Vagina (tissue), 2 donors: ENCODE measurements at places on chromosomes 13 and 19.

DNA sequence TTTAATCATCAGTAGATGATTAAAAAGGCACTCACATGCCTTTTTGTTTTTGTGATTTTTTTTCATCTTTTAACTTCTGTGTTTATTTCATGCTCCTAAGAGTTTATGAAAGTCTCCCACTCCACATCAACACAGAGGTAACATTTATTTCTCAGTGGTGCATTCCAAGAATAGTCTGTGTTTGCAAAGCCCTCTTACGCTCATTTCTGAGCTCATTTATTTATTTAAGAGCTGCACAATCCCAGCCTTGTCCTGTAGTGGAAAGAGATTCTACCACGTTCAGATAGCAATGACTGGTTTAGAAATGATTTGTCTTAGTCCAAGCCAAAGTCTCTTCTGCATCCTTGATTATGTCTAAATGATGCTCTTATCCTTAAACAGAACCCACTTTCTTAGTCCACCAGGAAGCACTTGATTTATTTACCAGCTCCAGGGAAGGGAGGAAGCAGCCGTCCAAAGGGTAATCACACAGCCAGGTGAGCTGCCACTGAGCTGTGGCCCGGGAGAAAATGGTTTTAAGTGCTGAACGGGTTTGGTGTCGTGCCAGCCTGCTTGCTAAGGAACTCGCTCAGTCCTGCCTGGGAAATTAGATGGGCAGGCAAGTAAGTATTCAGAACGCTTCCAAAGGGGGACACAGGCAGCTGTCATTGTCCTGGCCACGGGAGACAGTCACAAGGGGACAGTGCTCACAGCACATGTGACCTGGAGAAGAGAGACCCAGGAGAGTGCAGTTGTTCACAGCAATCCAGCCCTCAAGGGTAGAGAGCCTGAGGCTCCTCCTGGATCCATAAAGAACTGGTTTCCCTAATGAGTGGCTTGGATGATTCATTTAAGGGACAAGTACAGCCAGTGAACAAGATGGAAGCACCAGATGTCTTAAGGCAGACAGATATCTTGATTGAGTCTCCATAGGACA lies 131.8 kb upstream of the WASF3 start:
- DNase-seq: no peak

GRCh38 chr13:106088085-106088484 lies 447.4 kb downstream of the EFNB2 start:
- no peak for DNase-seq

DNA sequence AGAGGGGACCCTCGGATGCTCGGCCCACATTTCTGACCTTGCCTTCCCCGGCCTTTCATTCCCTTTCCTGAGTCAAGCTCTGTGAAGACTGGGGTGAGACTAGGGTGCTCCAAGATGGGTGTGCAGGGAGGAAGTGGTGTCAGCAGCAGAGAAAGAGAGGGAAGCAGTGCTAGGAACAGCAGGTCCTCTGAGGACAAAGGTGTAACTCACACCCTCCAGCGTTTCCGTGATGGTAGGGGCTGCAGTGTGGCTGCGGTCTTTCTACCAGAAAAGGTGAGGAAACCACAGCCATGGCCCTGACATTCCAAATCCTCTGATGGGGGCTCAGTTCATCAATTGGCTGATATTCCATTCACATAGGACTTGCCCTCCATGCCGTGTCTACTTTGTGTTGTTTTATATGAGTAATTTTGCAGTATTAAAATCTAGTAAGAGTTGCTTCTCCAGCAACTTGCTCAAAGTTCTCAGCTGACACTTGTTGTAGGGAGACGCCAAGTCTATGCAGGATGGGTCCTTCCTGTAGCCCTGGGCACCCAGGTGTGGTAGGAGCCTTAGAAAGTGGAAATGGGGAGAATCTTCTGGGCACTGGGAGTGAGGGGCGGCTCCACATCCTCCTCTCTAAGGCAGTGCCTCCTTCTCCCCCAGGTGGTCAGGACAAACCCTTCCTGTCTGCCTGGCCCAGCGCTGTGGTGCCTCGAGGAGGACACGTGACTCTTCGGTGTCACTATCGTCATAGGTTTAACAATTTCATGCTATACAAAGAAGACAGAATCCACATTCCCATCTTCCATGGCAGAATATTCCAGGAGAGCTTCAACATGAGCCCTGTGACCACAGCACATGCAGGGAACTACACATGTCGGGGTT lies 1.6 kb downstream of the KIR3DL1 start:
- no peak for DNase-seq

GRCh38 chr13:52899206-52899605 lies 50.8 kb upstream of the PCDH8 start:
- DNase-seq: no peak

GRCh38 chr19:682678-683320 lies 6.6 kb downstream of the FSTL3 start:
- DNase-seq: no peak

- no peak for DNase-seq
These were observed 5.3 kb downstream of the FGF21 start for GRCh38 chr19:48760504-48761205.
